ENCODE measurements at places on chromosomes 1 and 21.
A peak's percentile ranks its signal among the peaks of the same experiment; 100 is the strongest.

DNA sequence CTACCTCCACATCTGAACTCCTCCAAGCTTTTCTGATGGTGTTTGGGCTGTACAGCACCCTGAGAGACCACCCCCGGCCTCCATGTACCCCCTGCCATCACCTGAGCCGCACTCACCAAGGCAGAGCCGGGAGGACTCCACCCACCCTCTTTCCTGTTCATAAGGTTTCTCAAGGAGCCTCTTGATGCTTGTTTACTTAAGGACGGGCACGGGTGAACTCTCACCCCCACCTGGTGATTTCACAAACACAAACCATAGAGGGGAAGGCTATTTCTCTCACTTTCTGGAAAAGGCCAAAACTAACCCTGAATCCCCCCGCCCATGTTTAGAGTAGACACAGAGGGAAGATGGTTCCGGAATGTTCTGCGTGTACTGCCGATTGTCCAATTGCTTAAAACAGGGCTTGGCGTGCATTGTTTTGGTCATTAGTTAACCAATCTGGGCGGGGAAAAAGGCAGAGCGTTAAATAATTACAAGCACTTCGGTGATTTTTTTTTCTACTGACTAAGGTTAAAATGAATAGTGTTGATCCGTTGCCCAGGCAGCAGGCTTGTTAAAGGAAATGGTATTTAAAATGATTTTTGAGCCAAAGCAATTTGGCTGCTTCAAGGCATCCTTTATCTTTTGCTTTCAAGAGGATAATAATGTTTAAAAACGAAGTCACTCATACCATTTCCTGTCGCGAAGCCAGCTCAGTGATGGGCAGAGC, 279.8 kb upstream of the VAMP3 start:
- no peak for DNase-seq

GRCh38 chr21:14547834-14548513, 1.9 kb upstream of the SAMSN1 start:
- no peak for DNase-seq

DNA sequence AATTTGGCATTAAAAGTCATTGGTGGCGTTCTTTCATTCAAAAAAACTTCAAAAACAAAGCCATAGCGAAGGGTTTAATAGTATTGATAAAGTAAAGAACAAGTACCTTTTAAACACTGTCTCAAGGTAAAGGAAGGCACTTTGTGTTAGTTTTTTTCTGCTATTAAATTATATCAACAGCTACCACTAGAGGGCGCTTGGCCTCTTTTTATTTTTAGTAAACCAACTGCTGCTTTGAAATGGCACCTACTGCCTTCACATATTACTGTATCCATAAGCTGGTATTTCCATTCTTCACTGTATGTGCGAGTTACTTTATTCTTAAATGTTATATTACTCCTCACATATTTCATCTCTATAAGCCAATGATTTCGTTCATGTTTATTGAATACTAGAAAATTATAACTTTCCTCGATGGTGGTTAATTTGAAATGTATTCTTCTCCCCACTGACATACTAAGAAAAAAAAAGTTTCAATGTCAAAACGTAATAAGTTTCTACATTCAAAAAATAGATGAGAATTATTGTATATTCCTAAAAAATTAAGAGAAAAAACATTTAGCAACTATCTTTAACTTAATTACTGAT, 125.7 kb upstream of the CXADR start:
- DNase-seq = peak; percentile 26

DNA sequence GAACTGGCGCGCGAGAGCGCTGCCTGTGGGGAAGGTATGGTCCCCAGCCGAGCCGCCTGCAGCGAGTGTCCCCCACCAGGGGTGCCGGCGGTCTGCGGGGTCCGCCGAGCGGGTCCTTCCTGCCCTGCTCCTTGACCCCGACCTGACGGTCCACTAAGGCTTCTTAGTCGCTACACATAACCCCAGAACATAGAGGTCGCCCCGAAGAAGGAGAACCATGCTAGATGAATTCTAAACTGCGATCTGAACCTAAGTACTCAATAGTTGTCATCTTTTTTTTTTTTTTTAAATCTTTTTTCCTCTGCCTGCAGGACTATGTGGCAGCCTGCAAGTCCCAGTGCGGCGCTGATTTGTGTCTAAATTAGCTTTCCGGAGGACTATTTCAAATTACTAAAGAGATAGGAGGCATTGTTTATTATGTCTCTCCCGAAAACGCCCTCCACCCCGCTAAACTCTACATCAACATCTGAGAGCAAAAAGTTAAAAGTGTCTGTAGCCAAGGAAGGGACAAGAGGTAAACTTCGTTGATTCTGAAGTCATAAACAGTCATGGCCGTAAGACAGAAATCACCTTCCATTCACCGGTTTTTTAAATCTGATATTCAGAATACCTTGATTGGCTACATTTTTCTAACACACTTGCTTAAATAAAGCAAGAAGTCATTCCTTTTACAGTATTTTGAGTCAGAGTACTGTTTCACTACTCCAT, 476 bp downstream of the AXDND1 start:
- DNase-seq = no peak

DNA sequence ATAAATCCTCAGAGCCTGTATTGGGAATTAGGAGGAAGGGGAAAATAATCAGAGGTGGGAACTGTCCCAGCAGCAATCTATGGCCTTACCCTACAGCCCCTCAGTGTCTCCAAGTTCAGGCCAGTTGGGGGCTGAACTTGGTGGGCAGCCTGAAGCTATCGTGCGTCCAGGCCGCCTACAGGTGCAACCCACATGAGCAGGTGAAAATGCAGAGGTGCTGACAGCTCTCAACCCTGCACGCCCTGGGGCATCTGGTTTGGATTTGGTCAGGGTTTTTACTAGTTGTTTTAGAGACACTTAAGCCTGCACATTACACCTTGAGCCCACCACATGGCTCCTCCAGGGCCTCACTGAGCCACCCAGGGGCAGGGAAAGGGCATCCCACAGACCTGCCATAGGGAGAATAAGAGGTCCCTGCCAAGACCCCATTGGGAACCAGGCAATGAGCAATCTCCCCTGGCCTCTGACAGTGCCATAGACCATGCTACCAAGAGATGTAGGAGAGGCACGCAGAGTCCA, 209.5 kb downstream of the FOXD2 start:
- DNase-seq = no peak

- no peak for DNase-seq
Measured at GRCh38 chr1:115340879-115341278, 2.8 kb upstream of the NGF start.

GRCh38 chr1:83086346-83086745, 912.6 kb downstream of the TTLL7 start:
- no peak for DNase-seq

DNA sequence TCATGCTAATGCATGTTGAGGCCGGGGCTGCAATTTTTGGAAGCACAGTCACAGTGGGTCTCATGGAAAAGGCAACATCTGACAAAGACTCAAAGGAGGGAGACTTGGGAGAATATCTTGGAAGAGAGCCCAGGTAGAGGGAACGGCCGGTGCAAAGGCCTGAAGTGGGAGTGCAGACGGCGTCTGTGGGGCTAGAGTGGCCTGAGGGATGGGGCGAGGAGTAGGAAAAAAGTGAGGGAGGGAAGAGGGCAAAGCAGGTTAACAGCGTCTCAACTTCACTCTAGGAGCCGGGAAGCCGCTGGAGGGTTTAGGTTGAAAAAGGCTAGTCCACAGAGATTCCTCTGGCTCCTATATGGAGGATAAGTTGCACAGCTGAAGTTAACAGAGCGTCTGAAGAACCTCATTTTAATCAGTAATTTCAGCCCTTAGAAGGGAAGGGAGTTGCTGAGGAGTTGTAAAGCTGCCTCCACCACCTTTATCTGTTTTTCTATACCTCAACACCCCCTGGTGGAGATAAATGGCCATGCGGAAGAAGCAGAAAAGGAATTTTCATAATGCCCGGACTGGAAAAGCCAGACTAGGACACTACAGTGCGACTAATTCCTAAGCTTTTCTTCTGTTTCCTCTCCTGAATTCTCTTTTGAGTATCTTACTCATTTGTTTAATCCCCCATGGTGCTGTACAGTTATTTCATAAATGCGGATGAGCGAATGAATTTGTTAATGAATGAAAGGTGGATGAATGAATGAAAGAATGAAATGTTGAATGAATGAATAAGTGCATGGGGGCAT, 78.7 kb upstream of the ZNF281 start:
- peak; percentile 15 for DNase-seq

GRCh38 chr1:59123081-59123681, 173.7 kb upstream of the FGGY start:
- DNase-seq = no peak

DNA sequence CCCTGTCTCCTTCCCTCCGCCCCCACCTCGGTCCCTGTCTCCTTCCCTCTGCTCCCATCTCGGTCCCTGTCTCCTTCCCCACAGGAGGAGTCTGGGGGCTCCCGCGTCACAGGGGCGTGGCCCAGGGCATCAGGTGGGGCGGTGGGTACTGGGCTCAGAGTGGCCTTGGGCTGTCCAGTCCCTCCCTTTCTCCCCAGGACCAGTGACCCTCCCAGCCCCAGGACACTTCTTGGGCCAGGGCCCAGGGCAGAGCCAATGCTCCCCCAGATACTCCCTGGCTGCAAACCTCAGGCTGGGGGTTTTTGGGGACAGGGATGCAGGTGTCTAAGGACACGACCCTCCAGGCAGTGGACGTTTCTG, 6.8 kb upstream of the RNF223 start:
- no peak for DNase-seq

GRCh38 chr1:30399026-30399425, 324.4 kb downstream of the MATN1 start:
- DNase-seq = no peak

GRCh38 chr21:36065497-36066036, 4.3 kb upstream of the CBR1 start:
- DNase-seq = no peak

DNA sequence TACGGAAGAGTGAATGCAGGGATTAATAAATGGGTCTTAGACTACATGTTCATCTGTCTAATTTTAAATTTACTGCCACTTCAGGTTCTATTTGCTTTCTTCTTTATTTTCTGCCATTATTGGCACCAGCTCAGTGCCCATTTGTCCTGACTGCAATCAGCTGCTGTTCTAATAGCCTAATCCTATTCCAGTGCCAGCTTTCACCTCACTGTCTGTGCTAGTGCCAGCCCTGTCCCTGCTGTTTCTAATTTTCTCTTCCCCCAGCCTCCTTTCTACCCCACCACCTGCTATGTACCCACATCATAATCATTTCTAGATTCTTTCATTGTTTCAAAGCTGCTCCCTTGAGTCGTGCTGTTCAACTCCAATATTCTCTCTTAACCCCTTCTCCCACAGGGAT, 86.4 kb downstream of the KCNK1 start:
- DNase-seq = no peak

- no peak for DNase-seq
Measured at GRCh38 chr1:184555665-184556641, 169.1 kb downstream of the C1orf21 start.

- no peak for DNase-seq
Measured at GRCh38 chr1:20337581-20337980, 46.9 kb downstream of the VWA5B1 start.

DNA sequence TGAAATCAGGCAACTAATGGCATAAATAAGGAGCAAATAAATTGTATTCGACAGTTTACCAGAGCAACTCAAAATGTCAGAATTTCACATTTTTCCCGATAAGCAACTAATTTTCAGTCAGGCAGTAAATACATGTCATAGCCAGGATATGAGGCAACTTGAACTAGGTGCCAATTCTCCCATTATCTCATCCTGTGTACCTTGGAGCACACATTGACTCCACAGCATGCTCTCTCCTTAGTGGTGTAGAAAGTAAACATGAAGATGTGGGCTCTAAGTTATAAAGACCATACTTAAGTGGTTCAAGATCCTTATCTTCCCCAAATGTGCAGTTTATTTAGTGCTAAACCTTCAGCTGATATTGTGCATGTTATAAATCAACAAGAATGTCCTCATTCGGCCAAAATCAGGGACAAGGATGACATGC, 197.8 kb downstream of the VAV3 start:
- DNase-seq = no peak

- DNase-seq = no peak
Measured at GRCh38 chr1:93255222-93256079, 74.9 kb downstream of the CCDC18 start.

DNA sequence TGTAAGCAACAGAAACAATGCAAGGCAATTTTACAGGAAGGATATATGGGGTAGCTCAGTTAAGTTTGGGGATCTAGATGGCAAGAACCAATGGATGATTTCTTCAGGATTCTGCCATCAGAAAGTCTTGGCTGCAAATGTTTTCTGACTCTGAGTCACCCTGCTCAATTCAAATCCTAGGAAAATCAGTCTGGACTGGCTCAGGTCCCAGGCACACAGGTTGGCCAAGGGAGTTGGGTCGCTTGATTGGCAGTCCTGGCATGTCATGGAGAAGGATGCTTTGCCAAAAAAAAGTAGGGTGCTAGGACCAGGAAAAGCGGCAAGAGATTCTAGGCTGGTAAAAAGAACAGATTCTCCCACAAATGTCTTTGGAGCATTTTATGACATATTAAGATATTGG, 28.9 kb upstream of the S1PR1 start:
- no peak for DNase-seq

DNA sequence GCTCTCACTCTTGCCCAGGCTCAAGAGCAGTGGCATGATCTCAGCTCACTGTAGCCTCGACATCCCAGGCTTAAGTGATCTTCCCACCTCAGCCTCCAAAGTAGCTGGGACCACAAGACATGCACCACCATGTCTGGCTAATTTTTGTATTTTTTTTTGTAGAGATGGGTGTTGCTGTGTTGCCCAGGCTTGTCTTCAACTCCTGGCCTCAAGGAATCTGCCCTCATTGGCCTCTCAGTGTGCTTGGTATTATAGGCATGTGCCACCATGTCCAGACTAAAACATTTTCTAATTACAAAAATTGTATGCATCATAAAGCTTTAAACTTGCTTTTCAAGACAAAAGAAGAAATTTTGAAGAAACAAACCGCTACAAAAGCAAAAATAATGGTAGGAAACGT, 20.1 kb downstream of the CBR1 start:
- DNase-seq = no peak

DNA sequence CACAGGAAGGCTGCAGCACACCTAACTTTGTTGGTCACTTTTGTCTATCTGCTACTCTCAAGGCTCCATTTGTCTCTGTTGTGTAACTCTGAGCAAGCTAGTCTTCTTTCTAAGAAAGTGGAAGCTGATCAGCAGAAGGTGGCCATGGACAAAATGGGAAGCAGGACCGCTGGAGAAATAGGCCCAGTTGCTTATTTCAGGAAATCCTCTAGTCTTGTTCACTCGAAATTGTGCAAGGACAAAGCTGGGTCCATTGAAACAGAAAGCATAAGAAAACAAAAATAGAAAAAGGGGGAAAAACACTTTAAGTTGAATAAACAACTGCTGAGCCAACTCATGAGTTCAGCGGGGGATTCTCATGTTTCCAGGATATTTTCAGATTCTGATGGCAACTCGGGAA, 150.1 kb downstream of the PBX1 start:
- no peak for DNase-seq

GRCh38 chr1:67058242-67058641, 4.3 kb upstream of the SLC35D1 start:
- no peak for DNase-seq

DNA sequence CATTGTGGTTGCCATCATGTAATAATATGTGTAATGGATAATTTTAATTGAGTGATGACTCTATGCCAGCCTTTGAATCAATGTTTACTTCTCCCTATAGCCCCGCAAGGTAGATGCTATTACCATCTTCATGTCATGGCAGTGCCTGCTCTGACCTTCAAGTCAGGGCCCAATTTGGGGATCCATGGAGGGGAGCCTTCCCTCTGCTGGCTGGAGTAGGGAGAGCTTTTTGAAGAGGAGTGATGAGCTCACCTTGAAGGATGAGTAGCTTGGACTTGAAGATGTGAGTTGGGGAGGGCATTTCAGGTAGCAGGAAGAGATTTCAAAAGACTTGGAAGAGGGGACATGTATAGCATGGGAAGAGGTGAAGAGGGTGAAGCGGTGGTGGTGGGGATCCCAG, 189.2 kb downstream of the FOXD2 start:
- DNase-seq = no peak

- no peak for DNase-seq
Measured at GRCh38 chr1:156608036-156608674, 6.9 kb upstream of the GPATCH4 start.
